ENCODE measurements at places on chromosomes 4 and X.
A peak's percentile ranks its signal among the peaks of the same experiment; 100 is the strongest.

DNA sequence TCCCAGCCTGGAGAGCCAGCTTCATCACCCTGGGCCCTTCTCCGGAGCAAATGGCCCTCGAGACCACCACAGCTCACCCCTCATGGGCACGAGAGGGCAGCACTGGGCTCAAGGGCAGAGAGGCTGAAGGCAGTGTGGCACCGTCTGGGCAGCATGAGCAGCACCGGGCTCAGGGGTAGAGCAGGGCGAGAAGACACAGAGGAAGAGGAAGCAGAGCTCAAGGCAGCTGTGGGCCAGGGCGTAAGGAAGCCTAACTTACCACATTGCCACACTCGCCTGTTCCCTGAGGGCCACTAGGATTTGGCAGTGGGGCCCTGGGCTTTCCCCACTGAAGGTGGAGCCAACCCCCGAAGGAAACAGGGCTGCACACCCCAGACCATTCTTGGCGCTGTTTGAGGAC, 15.5 kb downstream of the ZNF185 start:
- no peak for DNase-seq

GRCh38 chr4:14478504-14478903, 523.8 kb upstream of the CPEB2 start:
- no peak for DNase-seq

GRCh38 chr4:176277162-176277904, 8.3 kb upstream of the ASB5 start:
- DNase-seq, result peak; percentile 18

DNA sequence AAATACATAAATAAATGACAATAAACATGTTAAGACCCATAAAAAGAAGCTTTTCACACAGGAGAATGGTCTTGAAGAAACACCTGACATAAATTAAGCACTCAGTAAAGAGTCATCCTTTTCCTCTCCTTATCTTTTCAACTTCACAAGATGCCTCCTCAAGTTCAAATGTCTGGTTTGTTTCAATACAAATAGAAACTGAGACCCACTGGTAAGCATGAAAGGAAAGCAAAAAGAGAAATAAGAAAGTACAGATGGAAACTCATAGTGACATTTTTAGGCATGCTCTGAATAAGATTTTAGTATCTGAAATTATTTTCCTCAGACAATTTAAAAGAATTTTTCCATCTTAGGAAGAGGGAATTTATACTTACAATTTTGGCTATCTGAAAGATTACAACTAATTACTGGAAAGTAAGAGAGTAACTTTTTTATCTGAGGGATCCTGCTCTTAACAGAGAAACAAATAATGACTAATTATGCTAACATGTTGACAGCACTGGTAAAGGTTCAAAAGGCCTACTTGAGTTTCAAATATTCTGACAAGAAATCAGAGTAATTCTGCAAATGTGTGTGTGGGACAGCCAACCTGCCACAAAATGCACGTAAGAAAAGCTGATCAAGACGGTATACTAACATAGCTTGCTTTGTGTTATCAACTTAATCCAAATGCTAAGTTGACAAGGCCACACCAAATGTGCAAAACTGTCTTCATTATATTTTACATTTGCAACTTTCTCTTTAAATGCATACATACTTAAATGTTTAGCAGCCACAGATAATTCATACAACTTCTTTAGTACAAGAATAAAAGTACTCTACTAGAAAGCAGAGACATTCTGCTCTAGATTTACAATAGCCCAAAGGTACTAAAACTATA, 113.0 kb downstream of the IQCM start:
- no peak for DNase-seq

- DNase-seq, result peak; percentile 66
Observed at GRCh38 chr4:104494822-104495559, at the start of gene CXXC4. CXXC4 (minus strand) TSS chr4:104494894; CDS start chr4:104491802, 3,092 bp downstream.

DNA sequence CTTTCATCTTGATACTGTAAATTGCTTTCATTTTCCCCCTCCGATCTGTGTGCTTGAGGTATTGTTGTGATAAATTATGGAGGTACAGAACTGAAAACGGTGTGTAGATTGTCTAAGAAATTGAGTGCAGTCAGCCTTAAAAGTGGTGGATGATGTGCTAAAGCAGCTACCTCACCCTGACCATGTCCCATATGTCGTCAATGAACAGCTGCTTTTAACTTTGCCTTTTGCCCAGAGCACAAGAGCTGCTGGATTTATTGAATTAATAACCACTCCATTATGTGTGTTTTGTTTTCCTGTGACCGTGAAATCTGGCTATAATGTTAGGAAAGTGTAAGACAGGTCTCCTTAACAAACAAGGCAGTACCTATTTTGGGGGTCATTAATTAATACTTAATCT, 581.9 kb upstream of the PITX2 start:
- DNase-seq, result no peak

GRCh38 chrX:23493941-23494374, 159.3 kb downstream of the PTCHD1 start:
- DNase-seq, result no peak

GRCh38 chr4:71592793-71593192, 191.1 kb downstream of the GC start:
- DNase-seq, result no peak

GRCh38 chrX:53262918-53263394, 18.4 kb downstream of the IQSEC2 start:
- no peak for DNase-seq

GRCh38 chrX:126489116-126489695, 63.4 kb downstream of the DCAF12L1 start:
- DNase-seq, result no peak

DNA sequence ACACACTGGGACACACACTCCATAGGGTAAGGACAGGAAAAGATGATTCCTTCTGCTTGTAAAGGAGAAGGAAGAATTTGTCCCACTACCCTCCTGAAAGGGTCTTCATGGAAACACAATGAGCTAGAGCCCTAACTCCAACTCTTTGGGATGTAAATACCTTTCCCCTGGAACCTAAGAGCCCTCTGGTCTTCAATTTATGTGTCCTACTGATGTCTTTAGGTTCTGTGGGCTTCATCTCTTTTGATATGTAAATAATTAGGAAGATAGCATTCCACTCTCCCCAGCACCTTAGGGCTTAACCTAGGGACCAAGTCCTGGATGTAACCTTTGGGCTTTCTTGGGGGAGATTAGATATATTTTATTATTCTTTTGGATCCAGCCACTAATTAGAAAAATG, 38.3 kb downstream of the PF4 start:
- no peak for DNase-seq

GRCh38 chrX:45261005-45261404, 60.3 kb upstream of the DIPK2B start:
- no peak for DNase-seq

GRCh38 chr4:78652282-78652876, 100.8 kb downstream of the ANXA3 start:
- DNase-seq, result no peak

GRCh38 chrX:37350034-37350365, 836 bp downstream of the PRRG1 start:
- DNase-seq, result no peak

DNA sequence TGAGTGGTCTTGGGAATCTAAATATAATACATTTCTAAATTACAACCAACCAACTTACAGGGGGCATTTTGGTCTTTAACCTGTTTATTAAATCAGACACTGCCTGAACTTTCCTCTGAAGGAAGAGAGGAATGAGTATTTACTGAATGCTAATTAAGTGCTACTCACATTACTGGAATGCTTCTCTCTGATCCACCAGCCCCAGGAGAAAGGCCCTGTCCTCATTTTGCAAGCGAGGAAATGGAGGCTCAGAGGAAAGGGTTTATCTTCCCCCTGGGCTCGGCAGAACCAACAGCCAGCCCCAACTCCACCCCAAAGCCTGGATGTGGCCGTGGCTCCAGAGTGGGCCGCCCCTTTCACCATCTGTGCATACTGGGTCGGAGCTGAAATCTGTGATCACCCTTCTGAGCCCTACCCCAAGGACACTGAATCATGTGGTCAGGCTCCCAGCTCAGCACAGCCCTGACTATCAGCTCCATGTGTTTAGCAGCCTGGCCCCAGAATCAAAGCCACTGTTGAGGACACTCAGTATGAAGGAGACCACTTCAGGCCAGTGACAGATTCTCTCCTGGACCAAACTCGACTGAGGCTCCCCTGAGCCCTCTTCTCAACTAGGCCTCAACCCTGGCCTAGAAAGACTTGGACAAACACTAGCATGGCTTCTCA, 56.7 kb upstream of the ENPP6 start:
- no peak for DNase-seq

- DNase-seq, result no peak
Observed at GRCh38 chr4:41185614-41186592, 28.4 kb downstream of the APBB2 start.

DNA sequence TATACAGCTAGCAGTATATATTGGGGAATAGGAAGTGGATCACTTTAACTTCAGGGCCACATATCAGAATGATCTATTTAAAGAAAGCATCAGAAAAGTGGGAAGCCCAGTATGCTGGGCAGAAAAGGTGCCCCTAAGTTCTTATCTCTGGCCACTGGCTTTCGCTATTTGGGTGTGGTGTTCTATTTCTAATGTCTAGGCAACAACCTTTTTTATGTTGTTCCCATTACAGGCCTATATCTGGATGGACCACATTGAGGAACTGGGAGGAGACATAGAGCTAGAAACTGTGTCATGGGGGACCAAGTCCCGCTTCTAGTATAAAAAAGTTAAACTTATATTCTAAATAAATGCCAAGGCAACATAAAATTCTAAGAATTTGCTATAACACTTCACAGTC, 935.6 kb downstream of the PDHA2 start:
- DNase-seq, result no peak

GRCh38 chr4:184255361-184255760, 37.7 kb upstream of the ENPP6 start:
- DNase-seq, result no peak

- no peak for DNase-seq
Observed at GRCh38 chrX:18676050-18676449, 4.1 kb upstream of the RS1 start.

GRCh38 chrX:5823903-5824302, 404.8 kb downstream of the NLGN4X start:
- DNase-seq, result no peak

DNA sequence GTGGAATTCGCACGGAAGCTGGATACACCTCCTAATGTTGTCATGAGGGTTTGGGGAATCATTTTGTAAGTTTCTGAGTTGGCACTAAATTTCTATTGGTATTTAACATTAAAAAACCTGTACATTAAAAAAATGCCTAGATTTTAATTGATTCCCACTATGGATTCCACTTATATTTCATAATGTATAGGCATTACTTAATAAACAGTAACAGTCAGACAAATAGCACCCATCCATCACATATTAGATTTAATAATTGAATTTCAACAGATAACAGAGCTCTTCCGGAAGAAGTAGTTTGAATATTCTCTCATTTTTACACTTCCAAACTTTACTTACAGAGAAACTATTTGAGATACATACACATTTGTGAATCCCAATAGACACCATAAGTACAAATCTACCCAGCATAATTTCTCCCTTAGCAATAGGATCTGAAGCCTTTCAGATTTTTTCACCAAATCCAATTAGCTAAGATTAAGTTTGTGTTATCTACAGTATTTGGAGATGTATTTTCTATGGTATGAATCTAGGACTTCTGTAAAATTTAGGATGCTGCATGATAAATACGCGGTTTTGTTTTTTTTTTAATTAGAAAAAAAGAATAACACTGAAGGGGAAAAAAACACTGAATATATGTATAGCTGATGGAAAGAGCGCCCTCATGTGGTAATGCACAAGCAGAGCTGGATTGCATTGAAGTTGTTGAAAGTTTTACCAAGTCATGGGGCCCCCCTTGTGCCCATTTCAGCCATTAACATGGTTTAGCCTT, 12.2 kb upstream of the ODAM start:
- no peak for DNase-seq

GRCh38 chr4:180512801-180513475, 1730.3 kb upstream of the TENM3 start:
- no peak for DNase-seq

DNA sequence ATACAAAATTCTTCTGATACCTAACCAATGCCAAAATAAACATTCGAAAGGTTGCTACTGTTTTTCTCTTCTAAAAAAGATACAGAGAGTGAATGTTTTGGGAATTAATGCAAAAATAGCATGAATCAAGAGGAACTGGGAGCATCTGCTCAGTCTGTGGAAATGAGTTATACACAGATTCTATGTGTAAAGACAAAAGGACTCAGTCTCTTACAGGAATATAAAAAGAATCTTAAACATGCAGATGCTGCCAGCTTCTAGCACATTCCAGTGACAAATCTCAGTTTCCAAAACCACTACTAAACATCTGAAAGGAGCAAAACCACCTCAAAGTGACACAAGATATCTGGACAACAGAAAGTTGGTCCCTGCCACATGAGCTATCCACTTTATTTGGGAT, 55.0 kb downstream of the PAPSS1 start:
- no peak for DNase-seq

GRCh38 chr4:133424605-133425004, 275.5 kb downstream of the PCDH10 start:
- no peak for DNase-seq

GRCh38 chrX:22004866-22005265, 27.3 kb upstream of the PHEX start:
- no peak for DNase-seq

GRCh38 chr4:153522802-153523094, 56.6 kb downstream of the TMEM131L start:
- no peak for DNase-seq

DNA sequence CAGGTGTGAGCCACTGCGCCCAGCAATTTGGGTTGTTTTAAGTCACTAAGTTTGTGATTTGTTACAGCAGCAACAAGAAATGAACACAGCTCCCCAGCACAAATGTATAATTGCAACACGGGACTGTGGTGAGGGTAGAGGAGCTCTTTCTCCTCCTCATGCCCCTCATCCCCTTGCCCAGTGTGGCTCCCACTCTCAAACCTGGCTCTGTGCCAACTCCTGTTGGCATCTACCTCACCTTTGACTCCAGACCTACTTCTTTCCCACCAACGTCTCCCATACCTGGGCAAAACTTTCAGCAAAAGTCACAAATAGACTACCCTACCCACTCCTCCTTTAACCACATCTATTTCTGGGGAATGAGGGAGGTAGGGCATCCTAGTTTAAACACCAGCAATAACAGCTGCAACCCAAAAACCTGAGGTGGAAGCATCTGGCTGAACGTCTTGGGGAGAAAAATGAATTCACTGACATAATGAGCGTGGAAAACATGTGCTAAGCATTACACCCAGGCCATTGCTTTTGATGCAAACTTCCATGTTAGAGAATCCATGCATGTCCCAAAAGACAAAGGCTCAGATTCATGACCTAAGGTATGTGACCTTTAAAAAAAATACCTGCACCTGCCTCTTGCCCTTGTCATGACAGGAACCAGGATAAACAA, 19.2 kb downstream of the LNX1 start:
- DNase-seq, result no peak
